HS-27A (cell line): ENCODE measurements at places on chromosomes 4 and X.

DNA sequence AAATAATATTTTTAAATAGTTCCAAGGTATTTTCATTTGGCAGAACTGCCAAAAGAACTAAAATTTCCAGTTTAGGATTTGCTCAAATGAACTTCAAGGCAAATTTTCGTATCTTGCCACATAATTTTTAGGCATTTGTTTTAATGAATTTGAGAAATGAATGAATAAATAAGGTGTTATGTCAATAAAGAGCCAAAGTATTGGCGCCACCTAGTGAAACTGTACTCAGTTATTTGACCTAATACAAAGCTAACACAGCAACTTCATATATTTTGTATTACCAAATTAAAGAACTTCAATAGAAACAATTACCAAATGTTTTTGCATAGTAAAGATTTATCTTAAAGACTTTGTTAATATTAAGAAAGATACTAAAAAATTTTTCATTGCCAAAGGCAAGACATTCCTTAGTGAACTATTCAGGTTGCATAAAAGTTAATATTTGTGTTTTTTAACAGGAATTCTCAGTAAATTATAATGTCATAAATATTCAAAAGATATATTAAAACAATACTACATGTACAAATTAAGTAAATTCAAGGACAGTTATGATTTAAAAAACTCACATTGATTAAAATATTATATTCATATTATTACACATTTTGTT is 50.3 kb downstream of the STPG2 start:
- DNase-seq, result no peak

GRCh38 chrX:154057791-154058190 is 38.1 kb upstream of the IRAK1 start:
- no peak for DNase-seq

GRCh38 chr4:151658959-151659600 is 101.7 kb downstream of the GATB start:
- no peak for DNase-seq

DNA sequence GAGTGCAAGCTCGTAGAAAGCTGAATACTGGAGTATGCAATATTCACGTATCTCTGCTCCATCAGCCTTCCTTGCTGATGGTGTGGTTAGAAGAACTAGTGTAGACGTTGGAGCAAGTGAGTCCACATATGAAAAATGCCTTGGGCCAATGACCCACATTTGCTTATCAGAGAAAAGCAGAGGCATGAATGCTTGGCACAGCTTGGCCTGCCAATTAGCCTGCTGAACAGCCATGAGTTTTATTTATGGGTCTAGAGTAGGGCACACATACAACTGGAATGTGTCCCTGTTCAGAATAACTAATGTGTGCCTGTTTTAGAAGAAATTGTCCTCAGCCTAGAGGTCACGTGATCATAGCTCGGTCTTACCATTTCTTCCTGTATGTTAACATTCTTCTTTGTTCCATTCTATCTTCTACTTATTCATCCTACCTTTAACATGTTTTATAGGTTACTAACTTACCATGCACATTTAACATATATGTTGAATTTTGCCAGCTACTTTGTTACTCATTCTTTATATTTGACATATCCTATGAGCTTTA is 432.7 kb upstream of the AADAT start:
- no peak for DNase-seq

DNA sequence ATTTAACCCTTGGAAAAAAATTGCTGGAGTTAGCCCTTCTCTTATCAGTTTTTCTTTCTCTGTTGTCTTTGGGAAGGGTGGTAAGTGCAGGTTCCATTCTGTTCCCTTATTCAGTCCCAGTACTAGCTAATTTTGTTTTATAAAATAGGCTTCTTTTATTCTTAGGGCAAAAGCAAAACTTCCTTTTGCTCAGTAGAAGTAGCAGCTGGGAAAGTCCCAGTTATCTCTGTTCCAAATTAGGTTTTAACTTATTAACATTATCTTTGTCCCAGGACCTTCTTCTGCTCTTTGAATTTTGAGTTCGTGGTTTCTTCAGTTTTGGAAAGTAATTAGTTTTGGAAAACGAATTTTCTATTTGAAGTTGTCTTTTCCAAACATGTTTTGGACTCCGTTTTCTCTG is 61.1 kb downstream of the BANK1 start:
- DNase-seq, result no peak

- DNase-seq, result no peak
These were observed 228.8 kb downstream of the THOC2 start for GRCh38 chrX:123504047-123504446.

DNA sequence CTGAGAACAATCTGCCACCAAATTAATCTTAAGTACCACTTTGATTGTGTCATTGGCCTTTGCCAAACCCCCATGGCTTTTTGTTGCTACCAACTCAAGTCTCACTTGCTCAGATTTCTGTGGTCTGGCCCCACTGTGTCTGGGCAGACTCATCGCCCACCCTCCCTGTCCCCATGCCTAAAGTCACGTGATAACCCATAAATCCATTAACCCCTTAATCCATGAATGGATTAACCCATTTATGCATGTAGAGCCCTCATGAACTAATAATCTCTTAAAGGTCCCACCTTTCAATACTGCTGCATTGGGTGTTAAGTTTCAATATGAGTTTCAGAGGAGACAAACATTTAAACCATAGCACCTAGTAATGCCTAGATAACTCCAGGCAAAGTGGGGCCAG is 78.5 kb upstream of the BLTP1 start:
- no peak for DNase-seq
